Stimulated activated CD4-positive, alpha-beta T cell treated with anti-CD3 and anti-CD28 coated beads, Interleukin-1b, Interleukin-23, amount 100 ng/mL, for 4 hours (primary cell): ENCODE measurements at places on chromosomes 6 and 20.

GRCh38 chr6:113824411-113824810 is 32.7 kb upstream of the MARCKS start:
- no peak for DNase-seq

GRCh38 chr6:73388433-73388799 is 6.2 kb upstream of the DDX43 start:
- DNase-seq = no peak

GRCh38 chr6:12152023-12152970 is 137.9 kb upstream of the EDN1 start:
- DNase-seq = no peak

DNA sequence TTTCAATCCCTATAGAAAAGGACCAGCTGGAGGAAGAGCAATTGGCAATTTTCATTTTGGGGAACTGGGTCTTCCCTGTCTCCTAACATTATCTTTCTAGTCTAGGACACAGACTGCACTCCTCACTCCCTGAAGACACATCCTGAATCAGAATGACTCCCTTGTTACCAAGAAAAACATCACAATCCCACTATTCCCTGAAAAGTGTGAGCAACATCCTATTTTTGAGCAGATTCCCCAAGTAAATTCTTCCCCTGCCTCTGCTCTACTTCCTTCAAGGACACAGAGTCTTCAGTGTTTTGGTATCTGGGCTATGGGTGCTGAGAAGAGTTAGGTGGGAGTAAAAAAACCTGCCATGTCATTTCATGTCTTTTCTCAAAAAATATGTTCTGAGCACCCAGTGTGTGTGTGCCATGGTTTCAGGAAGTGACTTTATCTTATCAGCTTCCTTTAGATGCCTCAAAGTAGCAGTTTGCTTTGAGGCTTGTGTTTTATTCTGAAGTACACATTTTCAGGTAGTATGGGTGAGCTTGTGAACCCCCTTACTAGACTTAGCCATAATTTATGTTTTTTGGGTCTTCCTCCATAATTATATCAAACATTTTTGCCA is 12.4 kb downstream of the LAMA4 start:
- DNase-seq = no peak

GRCh38 chr6:14817074-14817473 is 428.8 kb upstream of the JARID2 start:
- no peak for DNase-seq

DNA sequence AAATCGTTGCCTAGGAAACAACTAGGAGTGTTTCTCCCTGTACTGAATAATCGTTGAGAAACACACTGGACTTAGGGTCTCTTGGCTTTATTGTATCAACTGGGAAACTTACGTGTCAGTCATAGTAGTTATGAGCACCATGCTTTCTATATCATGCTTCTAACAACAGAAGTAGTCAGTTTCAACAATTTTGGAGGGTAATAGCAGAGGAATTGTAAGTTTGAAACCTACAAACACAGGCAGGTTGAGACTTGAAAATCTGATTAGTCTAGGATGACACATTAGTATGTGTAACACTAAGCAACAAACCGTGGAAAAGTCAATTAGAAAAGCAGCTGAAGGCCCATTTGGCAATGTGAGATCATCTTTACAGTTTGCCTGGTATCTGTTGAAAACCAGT is 43.9 kb upstream of the FABP7 start:
- DNase-seq = no peak

DNA sequence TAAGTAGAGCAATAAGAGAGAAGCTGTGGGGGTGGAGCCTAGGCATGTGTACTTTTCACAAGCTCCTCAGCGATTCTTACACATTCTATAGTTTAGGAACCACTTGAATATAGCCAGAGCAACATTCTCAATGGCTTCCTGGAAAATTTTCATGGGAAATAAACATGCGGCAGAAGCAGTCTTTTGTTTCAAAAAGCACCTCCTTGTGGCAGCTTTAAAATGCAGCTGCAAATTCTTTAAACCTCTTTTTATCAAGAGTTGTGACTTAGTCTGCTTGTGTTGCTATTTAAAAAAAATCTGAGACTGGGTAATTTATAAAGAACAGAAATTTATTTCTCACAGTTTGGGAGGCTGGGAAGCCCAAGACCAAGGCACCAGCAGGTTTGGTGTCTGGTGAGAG is 23.8 kb downstream of the NKX2-2 start:
- DNase-seq = no peak

- DNase-seq = no peak
Measured at GRCh38 chr6:31545291-31545690, 1.1 kb downstream of the ATP6V1G2 start.

- no peak for DNase-seq
Measured at GRCh38 chr6:16922282-16922681, 161.0 kb upstream of the ATXN1 start.

GRCh38 chr6:3731700-3732099 is 19.8 kb downstream of the PXDC1 start:
- DNase-seq = no peak

DNA sequence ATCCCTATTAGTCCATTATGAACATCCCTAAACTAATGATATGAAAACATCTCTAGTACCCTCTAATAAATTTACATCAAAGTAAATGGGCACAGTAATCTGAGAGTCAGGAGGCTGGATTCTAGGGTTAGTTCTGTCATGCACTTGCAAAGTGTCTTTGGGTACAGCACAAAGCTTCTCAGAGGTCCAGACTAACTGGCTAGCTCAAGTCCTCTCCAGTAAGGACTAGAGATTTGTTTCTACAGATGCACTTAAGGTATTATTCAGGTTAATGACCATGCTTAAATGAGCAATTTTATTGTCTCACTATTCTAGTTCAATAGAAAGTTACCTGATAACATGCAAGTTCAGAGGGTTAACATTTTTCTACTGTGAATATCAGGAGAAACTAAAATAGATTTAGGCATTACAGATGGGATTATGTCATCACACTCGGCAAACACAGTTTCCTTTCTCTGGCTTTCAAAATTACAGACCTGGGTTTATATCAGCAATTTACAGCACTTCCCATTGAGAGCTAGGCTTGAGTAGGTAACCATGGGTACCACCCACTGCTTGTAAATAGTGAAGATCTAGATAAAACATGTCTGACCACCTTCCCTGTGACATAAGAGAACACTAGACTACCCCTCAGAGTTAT is 402.9 kb upstream of the RUNX2 start:
- DNase-seq = no peak

DNA sequence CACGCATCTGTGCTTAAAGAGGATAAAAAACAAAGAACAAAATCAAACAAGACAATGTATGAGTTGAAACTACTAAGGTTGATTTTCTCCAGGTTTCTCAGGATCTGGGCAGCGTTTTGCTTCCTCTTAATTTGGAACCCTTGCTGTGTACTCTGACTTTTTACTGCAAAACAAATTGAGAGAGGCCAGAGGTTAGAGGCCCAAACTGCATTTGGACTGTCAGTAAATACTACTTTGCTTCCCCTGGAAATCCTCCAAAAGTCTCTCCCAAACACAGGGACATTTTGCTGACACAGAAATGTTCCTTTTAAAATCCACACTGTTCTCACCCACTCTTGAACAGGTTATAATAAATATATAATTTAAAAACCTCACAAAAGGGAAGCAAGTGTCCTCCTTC is 1.1 kb downstream of the ARG1 start:
- no peak for DNase-seq

DNA sequence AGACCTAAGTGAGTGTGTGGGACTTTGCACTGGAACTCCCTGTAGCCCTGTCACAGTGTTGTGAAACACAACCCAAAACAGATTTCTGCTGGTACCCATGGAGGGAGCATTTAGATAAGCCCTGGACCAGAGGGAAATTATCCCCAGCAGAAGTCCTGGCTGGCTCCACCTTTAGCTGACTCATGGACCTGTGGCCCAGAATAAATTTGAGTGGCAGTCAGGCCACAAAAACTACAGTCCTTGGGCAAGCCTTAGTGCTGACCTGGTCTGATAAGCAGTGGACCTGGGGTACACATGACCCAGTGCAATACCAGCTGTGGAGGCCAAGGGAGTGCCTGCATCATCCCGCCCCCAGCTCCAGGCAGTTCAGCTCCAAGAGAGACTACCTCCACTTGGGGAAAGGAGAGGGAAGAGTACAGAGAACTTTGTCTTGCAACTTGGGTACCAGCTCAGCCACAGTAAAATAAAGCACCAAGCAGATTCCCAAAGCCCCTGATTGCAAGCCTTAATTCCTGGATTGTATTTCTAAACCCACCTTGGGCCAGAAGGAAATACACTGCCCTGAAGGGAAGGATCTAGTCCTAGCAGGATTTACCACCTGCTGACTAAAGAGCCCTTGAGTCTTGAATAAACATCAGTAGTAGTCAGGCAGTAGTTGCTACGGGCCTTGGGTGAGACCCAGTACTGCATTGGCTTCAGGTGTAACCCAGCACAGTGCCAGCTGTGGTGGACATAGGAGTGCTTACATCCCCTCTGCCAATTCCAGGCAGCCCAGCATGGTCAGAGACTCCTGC is 140.4 kb upstream of the COL21A1 start:
- no peak for DNase-seq

DNA sequence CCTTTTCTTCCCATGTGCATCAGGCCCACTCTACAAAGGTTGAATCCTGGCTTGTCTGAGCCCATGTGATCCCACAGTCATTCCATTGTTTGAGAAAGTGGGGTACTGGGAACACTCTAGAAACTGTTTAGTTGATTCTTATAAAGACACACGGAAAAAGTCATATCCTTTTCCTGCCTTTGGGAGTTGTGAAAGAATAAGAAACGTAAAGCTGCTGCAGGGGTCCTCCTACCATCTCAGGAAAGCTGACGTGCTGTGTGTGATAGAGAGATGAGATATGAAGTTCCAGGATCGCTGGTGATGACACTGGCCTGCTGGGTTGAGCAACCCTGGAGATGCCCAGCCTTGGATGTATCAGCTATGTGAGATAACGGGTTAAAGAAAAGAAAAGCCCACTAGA is 21.3 kb upstream of the HLA-DRB5 start:
- no peak for DNase-seq

DNA sequence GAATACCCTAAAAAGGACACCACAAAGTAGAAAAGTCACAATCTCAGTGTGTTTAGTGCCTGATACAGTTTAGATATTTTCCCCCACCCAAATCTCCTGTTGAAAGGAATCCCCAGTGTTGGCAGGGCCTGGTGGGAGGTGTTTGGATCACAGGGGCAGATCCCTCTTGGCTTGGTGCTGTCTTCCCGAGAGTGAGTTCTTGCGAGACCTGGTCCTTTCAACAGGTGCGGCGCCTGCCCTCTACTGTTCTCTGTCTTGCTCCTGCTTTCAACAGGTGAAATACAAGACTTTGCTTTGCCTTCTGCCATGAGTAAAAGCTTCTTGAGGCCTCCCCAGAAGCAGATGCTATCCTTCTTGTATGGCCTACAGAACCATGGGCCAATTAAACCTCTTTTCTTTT is 534.3 kb upstream of the NRSN1 start:
- DNase-seq = no peak

DNA sequence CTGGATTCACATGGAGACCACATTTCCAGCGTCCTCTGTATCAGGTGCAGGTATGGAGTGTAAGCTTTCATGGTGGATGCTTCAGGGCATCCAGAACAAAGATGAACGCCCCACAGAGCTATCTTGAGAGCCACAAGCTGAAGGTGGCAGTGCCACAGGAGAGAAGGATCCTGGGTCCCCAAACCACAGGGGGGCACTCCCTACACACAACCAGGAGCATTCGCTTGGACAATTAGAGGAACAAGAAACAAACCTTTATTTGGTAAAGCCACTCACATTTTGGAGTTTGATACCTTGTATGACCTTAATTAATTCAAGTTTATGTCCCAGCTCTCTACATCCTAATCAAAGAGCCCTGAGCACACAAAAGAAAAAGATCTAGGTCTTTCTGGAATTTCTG is 406.3 kb downstream of the PREX1 start:
- no peak for DNase-seq
